ENCODE measurements at places on chromosomes 3 and 15.
A peak's percentile ranks its signal among the peaks of the same experiment; 100 is the strongest.

- DNase-seq = no peak
These were observed 16.9 kb upstream of the NXPE3 start for GRCh38 chr3:101762041-101762646.

DNA sequence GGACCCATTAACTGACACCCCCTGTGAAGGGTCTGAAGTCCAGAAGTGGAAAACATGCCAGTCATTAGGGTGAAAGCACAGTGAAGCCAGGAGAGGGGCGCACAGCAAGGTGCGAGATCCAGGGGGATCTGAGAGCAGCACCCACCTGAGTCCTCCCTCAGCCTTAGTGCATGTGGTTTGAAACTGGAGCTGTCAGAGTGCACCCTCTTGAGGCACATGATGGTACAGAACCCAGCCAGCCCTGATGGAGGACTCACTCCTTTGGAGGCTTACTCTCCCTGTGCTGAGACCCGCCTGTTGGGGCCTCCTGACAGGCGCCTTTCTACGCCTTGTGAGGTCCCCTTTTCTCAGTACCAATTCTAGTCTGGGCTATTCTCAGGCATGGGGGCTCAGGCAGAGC, 77.8 kb downstream of the IL20RB start:
- no peak for DNase-seq

GRCh38 chr3:3998140-3998922, 199.1 kb downstream of the LRRN1 start:
- peak; percentile 16 for DNase-seq

DNA sequence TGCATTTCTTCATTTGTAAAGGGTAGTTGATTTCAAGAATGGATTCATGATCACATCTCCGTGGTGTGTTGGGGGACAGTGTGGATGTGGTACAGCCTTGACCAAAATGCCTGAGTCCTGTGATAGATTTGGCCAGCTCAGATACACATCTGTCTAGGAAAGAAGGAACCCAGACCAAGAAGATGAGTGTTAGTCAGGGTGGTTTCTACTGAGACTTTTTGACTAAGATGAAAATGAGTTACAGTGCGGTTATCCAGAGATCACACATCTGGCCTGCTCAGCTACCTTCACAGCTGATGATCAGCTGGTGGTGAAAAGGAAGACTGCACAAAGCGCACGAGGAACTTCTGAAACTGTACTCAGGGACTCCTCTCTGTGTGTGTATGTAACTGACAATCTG, 68.0 kb downstream of the FNDC3B start:
- peak; percentile 60 for DNase-seq

- DNase-seq = no peak
These were observed 227.5 kb downstream of the DTWD1 start for GRCh38 chr15:49848282-49848724.

DNA sequence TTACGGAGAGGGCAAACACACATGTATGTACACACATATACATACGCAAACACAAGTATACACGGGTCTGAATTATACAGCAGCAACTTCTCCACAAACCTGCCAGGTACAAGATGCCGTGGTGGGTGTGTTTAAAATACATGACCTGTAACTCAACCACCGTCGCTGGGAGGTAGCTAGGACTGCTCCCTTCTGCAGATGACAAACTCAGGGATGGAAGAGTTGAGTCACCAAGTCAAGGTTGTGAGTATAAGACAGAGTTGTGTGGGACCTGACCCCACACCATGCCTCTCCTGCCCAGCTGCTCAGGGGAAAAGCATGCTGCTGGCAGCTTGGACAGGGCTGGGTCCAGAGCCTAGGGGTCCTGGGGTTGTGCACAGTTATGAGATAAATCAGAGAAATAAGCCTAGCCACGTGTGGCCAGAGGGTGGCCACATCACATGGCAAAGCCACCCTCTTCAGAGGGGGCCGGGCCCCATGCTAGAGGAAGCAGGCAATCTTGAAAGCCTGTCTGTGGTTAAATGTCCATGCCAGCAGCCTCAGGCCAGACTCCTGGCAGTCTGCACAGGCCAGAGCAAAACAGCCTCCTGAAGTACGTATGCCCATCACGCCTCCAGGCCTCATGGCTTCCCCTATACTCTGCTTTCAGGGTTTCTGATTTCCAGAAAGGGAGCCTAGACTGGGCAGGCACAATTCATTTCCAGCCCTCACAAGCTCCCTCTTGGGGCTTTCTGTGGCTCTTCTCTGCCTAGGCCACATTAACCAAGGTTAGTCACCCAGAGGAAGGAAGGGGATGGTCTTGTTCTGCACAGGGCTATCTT, 107.7 kb upstream of the RPL32 start:
- DNase-seq = peak; percentile 58

- no peak for DNase-seq
These were observed 234.4 kb upstream of the LRTM1 start for GRCh38 chr3:55162031-55162795.

- DNase-seq = no peak
These were observed 84.6 kb downstream of the DGKG start for GRCh38 chr3:186277268-186277909.

DNA sequence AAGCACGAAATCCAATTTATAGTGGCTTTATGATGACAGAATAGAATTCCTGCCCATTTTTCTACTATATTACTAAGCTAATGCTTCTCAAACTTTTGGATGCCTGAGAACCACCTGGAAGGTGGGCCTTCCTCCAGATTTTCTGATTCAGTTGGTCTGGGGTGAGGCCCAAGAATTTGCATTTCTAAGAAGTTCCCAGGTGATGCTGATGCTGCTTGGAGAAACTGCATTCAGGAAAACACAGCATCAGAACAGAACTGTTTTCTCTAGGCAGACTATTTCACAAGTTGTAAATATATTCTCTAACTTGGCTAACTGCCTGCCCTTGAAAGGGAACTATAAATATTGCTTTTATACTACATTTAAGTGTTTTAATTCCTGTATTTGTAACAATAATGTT, 644.9 kb upstream of the DPPA4 start:
- DNase-seq = no peak

GRCh38 chr3:44654039-44654438, 5.5 kb downstream of the ZNF35 start:
- DNase-seq = no peak

DNA sequence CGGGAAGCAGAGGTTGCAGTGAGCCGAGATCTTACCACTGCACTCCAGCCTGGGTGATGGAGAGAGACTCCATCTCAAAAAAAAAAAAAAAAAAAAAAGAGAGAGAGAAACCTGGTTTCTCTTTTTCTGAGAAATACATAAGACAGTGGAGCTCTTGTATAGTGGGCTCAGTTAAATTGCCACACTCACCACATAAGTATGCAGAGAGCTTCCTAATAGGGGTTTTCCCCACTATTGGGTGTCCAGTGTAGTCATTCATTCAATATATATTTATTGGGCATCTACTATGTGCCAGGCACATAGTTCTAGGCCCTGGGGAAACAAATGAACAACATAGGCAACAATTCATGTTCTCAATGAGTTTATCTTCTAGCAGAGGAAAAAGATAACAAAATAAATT, 48.9 kb upstream of the FMN1 start:
- no peak for DNase-seq

DNA sequence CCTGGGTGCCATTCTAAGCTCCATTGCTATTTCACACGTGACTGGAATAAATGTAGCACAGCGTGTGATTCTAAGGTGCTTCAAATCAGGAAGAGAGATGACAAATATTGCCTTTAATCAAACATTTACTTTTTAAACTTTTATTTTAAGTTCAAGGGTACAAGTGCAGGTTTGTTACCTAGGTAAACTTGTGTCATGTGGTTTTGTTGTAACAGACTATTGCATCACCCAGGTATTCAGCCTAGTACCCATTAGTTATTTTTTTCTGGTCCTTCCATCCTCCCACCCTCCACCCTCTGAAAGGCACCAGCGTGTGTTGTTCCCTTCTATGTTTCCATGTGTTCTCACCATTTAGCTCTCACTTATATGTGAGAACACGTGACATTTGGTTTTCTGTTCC, 510.8 kb downstream of the PLOD2 start:
- no peak for DNase-seq

- DNase-seq = no peak
These were observed 943.8 kb downstream of the VGLL3 start for GRCh38 chr3:86047161-86047560.

- no peak for DNase-seq
These were observed 29.6 kb downstream of the UMPS start for GRCh38 chr3:124759666-124760401.

- no peak for DNase-seq
These were observed 22.5 kb downstream of the DCAF1 start for GRCh38 chr3:51477360-51477711.

GRCh38 chr3:39106281-39106811, 1.1 kb downstream of the GORASP1 start:
- no peak for DNase-seq

GRCh38 chr15:80967451-80967850, 22.2 kb downstream of the MESD start:
- DNase-seq = no peak

DNA sequence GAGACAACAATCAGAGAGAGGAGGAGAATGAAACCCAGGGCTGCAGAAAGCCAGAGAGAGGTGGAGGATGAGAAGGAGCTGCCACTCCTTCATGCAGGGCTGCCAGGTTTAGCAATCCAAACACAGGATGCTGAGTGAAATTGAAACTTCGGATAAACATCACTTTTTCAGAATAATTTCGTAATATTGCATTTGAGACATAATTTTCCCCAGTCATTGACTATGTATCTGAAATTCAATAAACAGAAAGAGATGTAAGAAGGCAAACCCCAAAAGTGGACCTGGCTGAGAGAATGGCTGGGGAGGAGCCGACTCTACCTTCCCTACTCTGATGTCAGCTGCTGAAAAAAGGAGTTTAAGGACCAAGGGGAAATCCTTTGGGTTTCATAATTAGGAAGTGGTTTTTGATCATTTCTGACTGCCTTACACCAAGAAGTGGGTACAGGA, 33.8 kb downstream of the SLC9A9 start:
- DNase-seq = no peak

GRCh38 chr15:23497710-23498111, 50.7 kb upstream of the GOLGA6L2 start:
- no peak for DNase-seq

DNA sequence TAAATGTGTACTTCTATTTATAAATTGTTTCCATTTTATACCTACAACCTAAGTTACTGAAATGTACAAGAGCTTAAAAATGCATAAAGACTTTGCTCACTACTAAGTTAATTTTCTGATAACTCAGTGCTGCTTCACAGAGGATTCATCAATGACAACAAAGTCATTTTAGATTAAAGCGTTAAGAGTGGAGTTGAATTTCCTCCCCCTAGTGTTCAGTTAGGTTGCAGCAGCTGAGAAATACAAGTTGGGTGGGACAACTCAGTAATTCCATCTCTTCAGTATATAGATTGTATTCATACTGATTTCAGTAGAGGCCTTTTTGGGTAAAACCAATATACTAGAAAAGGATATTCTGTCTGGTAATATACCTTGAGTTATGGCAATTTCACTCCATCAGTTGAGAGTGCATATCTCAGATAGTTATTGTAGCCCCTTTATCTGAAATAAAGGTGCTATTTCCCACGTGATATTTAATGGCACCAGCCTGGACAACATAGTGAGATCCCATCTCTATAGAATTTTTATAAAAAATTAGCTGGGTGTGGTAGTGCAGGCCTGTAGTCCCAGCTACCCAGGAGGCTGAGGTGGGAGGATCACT, 6.9 kb upstream of the RPL35A start:
- DNase-seq = no peak

DNA sequence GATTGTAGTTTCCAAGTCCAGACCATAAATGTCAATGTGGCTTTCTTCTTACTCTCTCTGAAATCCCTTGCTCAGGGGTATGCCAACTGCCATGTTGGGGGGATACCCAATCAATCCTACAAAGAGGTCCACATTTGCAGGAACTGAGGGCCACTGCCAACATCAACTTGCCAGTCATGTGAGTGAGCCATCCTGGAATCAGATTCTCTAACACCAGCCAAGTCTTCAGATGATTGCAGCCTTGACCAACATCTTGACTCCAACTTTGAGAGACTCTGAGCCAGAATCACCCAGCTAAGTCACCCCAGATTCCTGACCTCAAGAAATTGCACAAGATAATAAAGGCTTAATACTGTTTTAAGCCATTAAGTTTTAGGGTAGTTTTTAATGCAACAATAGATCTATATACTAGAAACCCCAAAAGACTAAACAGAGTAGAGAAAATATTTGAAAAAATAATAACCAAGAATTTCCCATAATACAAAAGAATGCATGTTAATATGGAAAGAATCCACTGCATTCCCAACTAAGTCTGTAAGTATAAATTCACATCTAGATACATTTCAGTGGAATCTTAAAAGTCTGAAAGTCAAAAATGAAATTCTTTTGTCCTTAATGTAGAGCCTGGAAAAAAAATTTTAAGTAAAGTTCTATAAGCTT, 22.4 kb downstream of the ISG20 start:
- DNase-seq = no peak

GRCh38 chr15:56608140-56608778, 125.0 kb downstream of the ZNF280D start:
- DNase-seq = peak; percentile 36

DNA sequence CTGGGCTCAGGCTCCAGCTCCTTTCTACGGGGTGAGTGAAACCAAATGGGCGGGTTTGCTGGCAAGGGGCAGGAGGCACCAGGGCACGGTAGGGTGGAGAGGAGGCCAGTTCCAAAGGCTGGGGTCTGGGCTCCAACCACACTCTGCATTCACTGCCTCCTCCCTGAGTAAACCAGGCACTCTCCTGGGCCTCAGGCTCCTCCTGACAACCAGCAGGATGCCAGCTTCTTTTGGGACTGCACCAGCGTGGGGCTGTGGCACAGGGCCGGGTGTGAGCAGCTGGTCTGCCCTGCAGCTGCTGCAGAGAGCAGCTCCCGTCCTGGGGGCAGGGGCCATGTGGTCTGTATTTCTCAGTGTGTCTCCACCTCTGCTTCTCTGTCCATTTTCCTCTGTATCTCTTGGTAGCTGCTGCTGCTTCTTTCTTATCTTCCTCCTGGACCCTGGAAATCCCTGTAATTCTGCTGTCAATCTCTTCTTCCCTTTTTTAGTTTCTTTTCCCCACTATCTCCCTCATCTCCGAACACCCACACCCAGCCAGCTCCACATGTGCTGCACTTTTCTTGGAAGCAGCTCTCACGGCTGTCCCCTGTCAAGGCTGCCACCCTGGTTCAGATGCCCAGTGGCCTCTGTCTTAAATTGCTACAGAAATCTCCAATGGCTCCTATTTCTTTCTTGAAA, 54.9 kb upstream of the TBC1D21 start:
- DNase-seq = no peak
